COR-L47 (cell line): ENCODE measurements at places on chromosomes 5 and 9.

GRCh38 chr9:86860006-86860405 is 87.3 kb downstream of the GAS1 start:
- no peak for DNase-seq

- no peak for DNase-seq
Observed at GRCh38 chr9:135957431-135957830, 3.7 kb downstream of the UBAC1 start.

DNA sequence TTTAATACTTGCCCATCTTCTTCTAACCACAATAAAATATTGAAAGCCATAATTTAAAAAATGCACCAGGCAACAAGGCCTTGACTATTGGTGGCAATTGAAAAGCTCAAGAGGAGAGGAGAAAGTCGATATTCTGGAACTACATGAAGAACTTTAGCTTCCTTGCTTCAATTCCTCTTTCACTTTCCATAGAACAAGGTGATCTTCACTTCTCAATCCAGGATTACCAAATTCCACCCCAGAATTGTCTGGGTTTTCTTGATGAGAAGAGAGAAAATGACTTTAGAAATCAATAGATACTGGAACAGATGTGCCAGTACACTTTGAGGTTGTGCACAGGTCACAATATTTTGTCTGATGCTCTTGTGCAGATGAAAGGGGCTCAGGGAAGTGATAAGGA is 52.2 kb downstream of the PTCD2 start:
- no peak for DNase-seq

DNA sequence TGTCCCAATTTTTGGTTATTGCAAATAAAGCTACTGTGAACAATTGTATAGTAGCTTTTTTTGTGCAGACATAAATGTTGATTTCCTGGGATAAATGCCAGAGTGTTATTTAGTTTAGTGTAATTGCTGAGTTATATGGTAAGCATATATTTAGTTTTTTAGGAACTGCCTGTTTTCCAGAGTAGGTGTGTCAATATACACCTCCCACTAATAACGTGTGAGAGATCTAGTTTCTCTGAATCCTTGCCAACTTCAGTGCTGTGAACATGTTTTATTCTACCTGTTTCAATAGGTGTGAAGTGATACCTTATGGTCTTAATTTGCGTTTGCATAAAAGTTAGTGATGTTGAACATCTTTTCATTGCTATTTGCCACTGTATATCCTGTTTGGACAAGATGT is 9.1 kb upstream of the OR2S2 start:
- peak; percentile 69 for DNase-seq

GRCh38 chr9:95131023-95131943 is 186.2 kb downstream of the FANCC start:
- peak; percentile 61 for DNase-seq

- no peak for DNase-seq
Observed at GRCh38 chr5:43005031-43005430, 35.1 kb downstream of the ANXA2R start.

GRCh38 chr9:107700847-107701246 is 211.3 kb upstream of the KLF4 start:
- DNase-seq, result no peak

GRCh38 chr5:172133359-172134029 is 54.5 kb downstream of the STK10 start:
- DNase-seq, result no peak

GRCh38 chr5:14244721-14245120 is 101.6 kb downstream of the TRIO start:
- no peak for DNase-seq

DNA sequence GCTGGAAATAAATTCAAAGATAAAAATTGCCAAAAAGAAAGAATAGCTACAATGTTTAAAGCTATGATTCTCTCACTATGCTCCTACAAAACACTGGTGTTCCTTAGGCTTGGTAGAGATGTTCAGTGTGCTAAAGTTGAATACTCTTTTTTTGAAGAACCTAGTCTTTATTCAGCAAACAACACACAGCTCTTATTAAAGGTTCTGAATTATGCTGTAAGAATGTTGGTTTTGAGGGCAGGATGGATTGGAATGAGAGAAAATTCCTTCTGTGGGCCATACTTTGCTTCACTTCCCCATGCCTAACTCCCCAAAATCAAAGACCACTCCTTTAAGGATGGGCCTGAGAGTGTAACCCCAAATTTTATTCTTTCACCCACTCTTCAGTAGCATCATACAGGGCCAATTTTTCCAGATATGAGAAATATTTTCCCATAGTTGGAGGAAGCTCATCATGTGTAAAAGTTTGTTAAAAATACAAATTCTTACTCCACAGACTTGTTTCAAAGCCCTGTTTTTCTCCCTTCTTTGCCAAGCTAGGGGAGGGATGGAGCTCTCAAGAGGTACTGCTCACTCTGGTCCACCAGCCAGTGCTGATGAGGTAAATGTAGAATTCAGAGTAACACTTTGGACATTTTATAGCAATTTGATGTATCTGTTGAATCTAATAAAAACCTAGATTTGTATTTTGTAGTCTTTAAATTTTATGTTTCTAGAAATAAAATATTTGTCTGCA is 99.3 kb downstream of the GDNF start:
- no peak for DNase-seq

GRCh38 chr5:53963958-53964357 is 346.4 kb downstream of the ARL15 start:
- no peak for DNase-seq

GRCh38 chr9:13109781-13110180 is 169.7 kb downstream of the MPDZ start:
- no peak for DNase-seq

DNA sequence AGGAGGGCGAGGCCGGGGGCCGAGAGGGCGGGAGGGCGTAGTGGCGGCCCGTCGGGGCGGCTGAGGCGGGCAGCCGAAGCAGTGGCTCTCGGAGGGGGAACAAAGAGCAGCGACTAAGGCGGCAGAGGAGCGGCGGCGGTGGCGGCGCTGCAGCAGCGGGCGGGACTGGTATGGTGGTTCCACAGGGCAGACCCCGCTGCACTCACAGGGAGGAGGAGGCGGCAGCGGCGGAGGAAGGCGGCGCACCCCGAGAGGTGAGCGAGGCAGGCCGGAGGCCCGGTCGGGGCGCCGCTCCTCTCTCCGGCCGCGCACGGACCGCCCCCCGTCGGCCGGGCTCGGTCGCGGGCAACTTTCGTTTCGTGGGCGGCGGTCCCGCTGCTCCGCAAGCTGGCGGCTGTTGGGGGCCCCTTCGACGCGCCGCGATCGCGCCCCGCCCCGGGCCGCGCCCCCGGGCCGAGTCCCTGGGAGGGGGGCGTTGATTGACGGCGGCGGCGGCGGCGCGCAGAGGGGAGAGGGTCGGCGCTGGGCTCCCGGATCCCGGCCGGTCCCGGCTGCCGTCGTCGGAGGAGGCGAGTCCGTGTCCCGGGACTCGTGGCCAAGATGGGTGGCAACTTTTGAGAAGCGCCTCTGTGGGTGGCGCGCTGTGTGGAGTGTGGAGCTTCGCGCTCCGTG is 467 bp downstream of the CNOT6 start:
- DNase-seq, result peak; percentile 36

GRCh38 chr9:98610211-98610610 is 98.5 kb downstream of the GABBR2 start:
- DNase-seq, result no peak

DNA sequence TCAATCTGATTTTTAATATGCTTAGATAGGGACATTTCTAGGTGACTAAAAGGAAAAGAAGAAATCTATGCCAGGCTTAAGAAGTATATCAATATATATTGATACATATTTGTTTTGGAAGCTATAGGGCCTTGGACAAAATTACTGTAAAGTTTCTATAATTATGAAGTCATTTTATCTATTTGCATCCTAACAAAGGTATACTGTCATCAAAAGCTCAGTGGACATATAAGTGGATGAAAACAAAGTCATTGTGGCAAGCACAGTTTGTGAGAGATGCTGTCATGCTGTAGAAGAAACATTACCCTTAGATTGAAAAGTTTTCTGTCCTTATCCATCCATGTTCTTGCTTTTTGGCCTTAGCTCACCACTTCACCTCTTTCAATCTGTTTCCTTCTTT is 140.3 kb upstream of the SPEF2 start:
- no peak for DNase-seq

- no peak for DNase-seq
Observed at GRCh38 chr5:107372723-107373450, 297.9 kb downstream of the EFNA5 start.

DNA sequence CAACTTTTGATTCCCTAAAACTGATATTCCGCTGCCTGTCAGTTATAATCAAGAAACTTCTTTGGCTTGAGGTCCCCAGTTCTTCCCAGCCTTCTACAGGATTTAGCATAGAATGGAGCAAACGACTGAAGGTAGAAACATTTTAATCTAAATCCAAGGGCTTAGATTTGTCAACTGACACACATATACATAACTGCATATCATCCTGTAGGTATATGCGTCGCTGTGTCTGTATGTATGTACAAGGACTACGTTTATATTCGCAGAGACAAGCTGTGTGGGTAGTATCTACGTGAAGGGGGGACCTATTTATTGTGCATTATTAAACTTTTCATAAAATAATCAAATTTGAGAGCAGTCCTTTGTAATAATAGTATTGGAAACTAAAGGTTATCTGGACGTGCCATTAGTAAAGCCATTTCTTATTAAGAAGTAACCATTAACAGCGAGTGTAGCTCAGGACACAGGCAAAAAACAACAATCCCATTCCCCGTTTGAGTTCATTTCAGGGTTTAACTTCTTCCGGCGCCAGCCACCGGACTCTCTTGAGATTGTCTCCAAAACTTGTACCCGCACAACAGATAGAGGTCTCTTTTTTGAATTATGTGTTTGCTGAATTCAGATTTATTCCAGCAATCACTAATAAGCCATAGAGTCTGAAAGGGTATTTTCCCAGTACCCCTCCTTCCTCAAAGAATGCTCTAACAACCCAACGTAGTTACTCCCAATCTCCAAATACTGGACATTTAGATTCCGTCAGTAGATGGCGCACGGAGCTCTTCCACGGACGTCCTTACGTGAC is 2.1 kb upstream of the MLLT3 start:
- peak; percentile 75 for DNase-seq

- no peak for DNase-seq
Observed at GRCh38 chr5:178213003-178213461, 8.7 kb downstream of the HNRNPAB start.

DNA sequence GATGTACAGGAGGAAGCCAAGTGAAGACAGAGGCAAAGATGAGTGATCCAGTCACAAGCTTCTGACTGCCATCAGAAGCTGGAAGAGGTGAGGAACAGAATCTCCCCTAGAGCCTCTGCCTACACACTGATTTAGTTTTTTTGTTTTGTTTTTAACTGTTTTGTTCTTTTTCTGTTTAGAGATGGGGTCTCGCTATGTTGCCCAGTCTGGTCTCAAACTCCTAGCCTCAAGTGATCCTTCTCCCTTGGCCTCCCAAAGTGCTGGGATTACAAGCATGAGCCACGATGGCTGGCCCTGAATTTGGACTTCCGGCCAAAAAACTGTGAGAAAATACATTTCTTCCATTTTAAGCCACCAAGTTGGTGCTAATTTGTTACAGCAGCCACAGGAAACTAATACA is 204.7 kb upstream of the ZNF608 start:
- no peak for DNase-seq

DNA sequence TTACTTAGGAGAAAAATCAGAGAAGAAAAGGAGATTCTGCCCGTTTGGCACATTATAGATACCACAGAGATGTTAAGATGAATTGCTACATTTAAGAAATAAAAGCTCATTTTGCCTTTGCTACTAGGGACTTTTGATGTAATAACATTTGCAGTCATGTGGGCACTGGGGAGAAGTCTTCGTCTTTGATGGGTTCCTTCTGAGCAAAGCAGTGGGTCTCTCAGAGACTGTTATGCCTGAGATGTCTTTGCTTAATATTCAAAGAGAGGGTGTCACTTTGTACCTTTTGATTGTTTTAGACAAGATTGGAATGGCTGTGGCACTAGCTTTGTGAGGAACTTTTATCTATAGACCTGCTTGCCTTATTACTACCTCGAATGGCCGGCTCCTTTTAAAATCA is 25.0 kb downstream of the SLC25A25 start:
- no peak for DNase-seq

DNA sequence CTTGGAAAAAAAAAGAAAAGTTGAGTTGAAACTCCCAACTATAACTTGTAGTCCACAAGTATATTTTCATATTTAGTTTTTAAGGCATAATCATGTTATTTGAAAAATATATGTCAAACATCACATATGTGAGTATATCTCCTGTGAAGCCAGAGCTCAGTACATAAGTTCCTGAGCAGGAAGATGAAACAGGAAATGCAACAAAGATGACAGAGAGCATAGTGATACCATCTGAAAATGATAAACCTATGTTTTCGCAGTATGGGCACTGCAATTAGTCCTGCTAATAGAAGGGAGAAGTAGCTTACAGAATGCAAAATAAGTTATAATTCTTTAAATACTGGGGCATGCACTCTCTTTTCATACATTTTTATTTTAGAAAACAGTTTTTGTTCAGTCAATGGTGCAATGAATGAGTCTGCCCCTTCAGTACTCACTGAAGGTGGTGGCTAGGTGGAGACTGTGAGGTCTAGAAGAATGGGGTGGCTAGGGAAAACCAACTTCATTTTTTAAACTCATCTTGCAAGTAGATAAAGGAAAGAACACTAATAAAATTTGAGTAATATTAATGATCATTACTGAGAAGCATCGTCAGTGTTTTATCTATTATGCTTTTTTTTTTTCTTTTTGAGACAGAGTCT is 54.1 kb upstream of the FYB1 start:
- DNase-seq, result no peak

DNA sequence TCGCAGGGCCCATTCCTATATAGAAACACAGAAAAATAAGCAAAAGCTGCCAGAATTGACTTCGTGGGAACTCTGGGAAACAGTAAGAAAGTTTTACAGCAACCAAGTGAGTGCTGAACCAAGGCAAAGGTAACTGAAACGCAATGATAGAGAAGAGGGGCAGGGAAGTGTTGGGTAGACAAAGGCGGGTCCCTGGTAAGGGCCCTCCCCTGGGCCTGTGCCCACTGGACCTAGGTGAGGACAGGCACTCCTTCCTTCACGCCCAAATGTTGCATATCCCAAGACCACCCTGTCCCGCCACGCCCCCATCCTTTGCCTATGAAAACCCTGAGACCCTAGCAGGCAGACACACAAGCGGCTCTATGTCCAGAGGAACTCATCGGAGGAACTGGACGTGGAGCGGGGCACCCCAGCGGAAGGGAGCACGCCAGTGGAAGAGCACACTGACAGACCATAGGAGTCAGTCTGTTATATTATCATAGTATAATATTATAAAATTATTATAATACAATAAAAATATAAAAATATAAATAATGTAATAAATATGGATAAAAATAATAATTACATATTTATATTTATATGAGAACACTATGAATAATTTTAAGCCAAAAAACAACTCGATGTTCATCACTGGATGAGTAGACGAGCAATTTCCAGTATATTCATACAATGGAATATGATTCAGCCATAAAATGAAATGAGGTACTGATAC is 27.9 kb downstream of the CDKN2A start:
- no peak for DNase-seq

- no peak for DNase-seq
Observed at GRCh38 chr9:77892955-77893514, 138.6 kb downstream of the GNAQ start.
